ENCODE measurements at places on chromosomes 5 and 9. TPM values are rescaled to one million over a fixed set of nuclear protein-coding genes. Genes with fewer than 3 reads are reported as not detected.

The AQP3 gene
- 15.2 TPM for total RNA-seq

The LCN15 gene
- total RNA-seq, result not detected

The POU5F2 gene
- total RNA-seq, result not detected

The ABITRAM gene
- total RNA-seq, result 22.5 TPM

The PURA gene
- 4.9 TPM for total RNA-seq

The CIZ1 gene
- total RNA-seq, result 79.5 TPM

The TAS2R1 gene
- not detected for total RNA-seq

The FUT7 gene
- total RNA-seq, result 0.07 TPM

The MEIKIN gene
- not detected for total RNA-seq

The FCN2 gene
- total RNA-seq, result not detected

Data from A549 treated with Mapracorat at 1 μM for 4 hours (cell line).